ENCODE measurements at places on chromosomes 4 and X.

- no peak for DNase-seq
These were observed 73.2 kb downstream of the NFKB1 start for GRCh38 chr4:102574317-102574716.

GRCh38 chr4:109994415-109994827 is 81.7 kb downstream of the EGF start:
- no peak for DNase-seq

GRCh38 chr4:184934961-184935360 is 83.3 kb upstream of the HELT start:
- DNase-seq: no peak

GRCh38 chr4:87108142-87108546 is 112.3 kb downstream of the KLHL8 start:
- no peak for DNase-seq

GRCh38 chr4:7185487-7186030 is 6.8 kb upstream of the SORCS2 start:
- no peak for DNase-seq
